ENCODE measurements at places on chromosomes 7 and 10.

GRCh38 chr7:1856888-1857441 lies 186.9 kb downstream of the ELFN1 start:
- DNase-seq = no peak

DNA sequence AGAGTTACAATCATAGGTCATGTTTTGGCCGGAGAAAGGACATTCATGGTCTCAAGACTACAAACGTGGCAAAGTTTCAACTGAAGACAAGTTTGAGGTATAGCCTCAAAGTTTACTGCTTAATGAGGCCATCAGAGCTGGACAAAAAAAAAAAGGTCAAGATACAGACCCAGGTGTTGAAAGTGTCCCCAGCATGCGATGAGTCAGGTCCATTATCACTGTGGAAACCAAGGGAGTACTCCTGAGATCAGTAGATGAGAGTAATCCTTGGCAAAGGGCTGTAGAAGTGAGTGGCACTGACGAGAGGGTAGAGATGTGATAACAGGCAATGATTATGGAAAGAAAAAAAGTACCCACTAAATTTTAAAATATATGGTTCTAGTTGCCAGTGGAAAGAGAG lies 80.1 kb upstream of the LRRN3 start:
- no peak for DNase-seq

DNA sequence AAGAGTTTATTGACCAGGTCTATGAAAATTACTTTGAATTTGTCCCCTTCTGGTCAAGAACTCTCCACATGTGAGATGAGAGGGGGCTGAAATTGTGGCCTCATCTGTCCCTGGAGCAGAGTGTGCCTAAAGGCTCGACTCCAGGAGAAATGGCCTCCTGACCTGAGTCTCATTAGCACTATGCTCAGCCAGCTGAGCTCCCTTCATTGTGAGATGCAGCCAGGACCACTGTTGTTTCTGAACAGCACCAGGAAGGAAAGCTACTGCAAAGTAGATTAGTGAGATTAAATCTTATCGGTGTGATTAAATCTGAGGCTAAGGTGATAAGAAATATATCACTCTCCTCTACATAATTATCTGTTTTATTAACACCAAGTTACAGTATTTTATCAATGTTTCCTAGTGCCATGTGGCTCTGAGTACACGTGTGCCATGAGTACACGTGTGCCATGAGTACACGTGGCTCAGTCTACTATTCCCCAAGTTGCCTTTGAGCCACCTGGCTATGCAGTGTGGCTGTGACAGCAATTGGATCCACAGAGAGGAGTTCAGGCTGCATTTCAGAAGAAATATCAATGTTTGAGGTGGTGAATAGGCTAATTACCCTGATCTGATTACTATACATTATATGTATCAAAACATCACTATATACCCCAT lies 126.9 kb downstream of the IPMK start:
- no peak for DNase-seq

GRCh38 chr10:94069884-94070283 lies 76.2 kb downstream of the PLCE1 start:
- no peak for DNase-seq

- DNase-seq = no peak
These were observed 10.3 kb upstream of the WIPI2 start for GRCh38 chr7:5179756-5180155.

DNA sequence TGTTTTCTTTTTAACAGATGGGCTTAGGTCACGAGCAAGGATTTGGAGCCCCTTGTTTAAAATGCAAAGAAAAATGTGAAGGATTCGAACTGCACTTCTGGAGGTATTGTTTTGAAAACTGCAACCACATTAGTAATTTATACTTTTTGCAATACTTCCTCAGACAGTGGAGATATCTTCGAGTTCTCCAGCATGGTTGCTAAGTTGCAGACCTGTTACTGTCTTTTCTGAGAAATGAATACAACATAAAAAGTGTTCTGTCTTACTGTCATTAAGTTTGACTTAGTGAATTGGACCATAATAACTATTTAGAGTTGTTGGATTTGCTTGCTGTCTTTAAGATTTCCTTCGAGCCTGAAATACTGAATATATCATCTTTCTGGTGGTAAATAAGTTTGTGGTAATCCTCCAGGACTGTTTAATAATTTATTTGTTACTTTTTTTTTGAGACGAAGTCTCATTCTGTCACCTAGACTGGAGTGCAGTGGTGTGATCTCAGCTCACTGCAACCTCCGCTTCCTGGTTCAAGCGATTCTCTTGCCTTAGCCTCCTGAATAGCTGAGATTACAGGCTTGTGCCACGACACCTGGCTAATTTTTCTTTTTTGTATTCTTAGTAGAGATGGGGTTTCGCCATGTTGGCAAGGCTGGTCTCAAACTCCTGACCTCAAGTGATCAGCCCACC lies 24.3 kb downstream of the TES start:
- DNase-seq = no peak

GRCh38 chr7:143288836-143289235 lies 685 bp downstream of the CASP2 start:
- no peak for DNase-seq

DNA sequence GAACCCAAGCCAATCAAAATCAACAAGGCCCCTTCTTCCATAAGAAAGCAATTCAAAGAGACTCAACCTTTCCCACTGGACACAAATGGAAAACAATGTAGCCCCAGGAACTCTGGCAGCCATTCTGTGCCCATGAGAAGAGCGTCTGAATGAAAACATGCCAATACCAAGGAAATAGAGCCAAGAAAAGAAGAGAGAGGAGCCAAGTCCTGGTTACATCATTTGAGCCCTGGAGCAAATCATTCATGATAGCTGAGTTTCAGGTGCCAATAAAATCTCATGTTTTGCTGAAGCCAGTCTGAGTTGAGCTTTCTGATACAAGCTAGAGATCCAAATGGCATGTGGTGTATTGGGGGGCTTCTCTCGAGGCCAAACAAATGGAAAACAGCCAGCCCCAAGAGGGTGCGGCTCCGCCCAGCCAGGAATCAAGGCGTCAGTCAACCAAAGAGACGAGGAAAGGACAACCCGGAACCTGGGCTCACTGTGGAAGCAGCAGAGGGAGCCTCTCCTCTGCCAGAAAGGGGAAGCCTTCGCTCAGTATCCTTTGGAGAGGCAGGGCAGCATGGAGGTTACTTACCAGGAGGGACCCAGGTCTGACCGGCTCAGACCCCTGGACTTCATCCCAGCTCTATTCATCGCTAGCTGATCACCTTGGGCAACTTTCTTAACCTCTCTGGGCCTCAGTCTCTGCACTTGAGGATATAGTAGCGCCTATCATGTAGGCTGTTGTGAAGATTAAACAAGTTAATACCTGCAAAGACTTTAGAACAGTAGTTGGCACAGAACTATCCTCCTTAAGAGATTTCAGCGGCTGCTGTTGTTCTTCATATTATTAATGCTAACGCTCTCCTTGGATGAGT lies 61.8 kb downstream of the OAT start:
- DNase-seq = no peak

- DNase-seq = no peak
These were observed 63.2 kb upstream of the TMEM168 start for GRCh38 chr7:112853422-112853821.

- no peak for DNase-seq
These were observed 46.2 kb upstream of the PDE1C start for GRCh38 chr7:32116436-32116835.

GRCh38 chr10:14240253-14241189 lies 90.2 kb downstream of the FRMD4A start:
- no peak for DNase-seq

DNA sequence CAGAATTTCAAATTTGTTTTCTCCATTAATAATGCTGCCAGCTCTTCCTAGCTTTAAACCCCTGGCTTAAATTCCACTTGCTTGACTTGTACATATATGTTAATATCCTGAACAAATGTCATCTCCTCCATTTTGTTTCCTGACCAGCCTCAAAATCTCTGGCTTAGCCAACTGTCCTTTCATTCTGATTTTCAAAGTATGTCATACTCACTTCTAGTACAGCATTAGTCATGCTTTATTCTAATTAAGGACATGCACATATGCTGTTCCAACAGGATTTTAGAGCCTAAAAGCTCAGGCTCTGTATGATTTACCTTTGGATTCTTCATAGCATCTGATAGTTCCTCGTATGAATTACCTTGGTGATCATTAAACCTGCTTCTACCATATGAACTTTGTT lies 158.3 kb downstream of the ZNF438 start:
- DNase-seq = no peak

GRCh38 chr10:4034907-4035598 lies 250.0 kb upstream of the KLF6 start:
- DNase-seq = peak; percentile 17

- no peak for DNase-seq
These were observed 6.2 kb upstream of the MYL7 start for GRCh38 chr7:44147026-44147991.

GRCh38 chr7:158657189-158657746 lies 47.3 kb downstream of the NCAPG2 start:
- no peak for DNase-seq

GRCh38 chr7:132998763-132999162 lies 83.1 kb downstream of the CHCHD3 start:
- DNase-seq = no peak

GRCh38 chr10:47178537-47179290 lies 121.3 kb upstream of the GDF10 start:
- DNase-seq = no peak

DNA sequence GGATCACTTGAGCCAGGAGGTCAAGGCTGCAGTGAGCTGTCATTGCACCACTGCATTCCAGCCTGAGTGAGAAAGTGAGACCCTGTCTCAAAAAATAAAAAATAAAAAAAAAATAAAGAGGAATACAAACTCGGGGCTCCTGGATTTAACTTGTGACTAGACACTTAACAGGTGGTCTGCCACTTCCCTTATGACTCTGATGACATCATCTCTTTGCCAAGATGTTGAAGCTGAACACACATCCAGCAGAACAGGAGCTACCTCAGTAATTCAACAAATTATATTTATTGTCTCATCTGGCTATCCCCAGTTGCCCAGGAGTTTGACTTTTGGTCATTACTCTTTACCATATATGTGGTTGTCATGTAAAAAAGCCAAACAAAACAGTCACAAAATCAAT lies 35.3 kb downstream of the NEUROD6 start:
- no peak for DNase-seq

DNA sequence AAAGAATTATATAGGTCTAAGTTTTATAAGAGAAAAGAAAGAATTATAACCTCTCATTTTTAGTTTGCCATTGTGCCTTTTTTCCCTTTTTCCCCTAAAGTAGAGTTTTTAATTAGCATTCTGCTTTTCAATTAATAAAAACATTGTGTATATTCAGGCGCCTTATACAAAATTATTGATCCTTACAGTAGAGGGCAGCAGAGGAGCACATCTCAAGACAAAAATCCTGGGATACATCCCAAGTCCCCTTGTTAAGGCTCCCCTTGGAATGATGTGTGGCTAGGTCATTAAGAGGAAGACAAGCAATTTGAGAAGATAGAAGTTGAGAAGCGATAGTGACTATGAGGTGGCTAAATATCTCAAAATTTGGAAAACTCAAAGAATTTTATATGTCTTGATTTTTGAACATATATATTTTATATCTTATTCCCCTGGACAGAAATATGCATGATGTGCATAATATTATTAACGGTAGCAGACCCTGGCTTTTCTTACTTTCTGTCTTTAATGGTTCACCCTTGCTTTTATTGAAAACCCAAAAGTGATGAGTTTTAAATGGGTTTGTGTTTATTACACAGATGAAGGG lies 19.1 kb upstream of the TPK1 start:
- no peak for DNase-seq

- DNase-seq = no peak
These were observed 18.4 kb downstream of the EEPD1 start for GRCh38 chr7:36171503-36171902.

DNA sequence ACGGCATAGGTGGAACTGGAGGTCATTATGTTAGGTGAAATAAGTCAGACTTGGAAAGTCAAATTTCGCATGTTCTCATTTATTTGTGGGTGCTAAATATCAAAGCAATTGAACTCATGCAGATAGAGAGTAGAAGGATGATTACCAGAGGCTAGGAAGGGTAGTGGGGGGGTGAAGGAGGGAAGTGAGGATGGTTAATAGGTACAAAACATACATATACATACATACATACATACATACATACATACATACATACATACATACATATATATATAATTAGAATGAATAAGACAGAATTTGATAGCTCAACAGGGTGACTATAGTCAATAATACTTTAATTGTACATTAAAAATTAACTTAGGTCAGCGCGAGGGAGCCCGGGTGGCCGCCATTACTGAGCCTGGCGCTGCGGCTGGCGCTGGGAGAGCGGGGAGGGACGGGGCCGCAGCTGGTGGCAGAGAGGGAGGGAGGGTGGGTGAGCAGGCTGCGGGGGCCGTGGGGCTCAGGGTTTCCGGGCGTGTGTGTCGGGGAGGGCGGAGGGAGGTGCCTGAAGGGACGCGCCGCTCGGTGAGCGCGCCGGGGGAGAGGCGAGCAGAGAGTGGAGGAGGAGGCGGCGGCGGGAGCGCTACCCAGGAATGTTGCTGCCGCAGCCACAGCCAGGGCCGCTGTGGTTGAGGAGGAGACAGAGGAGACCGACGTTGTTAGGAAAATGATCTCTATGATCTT lies 85.8 kb upstream of the EGFR start:
- DNase-seq = no peak

DNA sequence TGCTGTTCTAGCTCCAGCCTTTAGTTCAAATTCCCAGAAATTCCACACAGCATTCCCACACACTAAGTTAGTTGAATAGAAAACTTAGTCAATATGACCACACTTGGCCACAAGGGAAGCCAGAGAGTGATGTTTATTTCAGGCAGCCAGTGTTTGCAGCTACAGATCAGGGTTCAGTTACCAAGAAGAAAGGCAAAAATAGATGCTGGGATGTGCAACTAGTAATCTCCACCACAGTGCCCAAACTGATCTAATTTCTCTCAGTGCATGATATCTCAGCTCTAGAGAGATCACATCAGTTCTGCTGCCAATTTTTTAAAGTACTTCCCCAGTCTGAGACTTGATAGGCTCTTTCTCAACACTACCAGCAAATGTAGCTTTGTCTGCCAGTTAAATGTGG lies 17.6 kb downstream of the SLF2 start:
- no peak for DNase-seq

DNA sequence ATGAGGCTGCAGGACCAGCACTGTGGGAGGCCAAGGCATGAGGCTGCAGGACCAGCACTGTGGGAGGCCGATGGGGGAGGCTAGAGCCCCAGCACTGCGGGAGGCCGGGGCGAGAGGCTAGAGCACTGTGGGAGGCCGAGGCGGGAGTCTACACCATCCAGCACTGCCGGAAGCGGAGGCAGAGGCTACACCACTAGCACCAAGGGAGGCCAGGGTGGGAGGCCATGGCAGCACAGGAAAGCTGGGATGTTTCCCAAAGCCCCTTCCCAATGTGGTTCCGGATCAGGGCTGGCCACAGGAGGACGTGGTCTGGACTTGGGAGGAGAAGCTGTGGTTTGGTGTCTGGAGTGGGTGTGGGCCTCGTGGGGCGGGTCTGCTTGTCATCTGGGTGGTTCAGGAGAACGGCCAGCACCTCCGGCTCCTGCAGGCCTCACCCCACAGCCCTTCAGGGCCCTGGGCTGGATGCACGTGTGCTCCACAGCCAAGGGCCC lies 43.6 kb downstream of the PDGFA start:
- no peak for DNase-seq

- DNase-seq = no peak
These were observed 513.9 kb upstream of the GALNT17 start for GRCh38 chr7:70618020-70618551.

All from stimulated activated CD4-positive, alpha-beta T cell treated with anti-CD3 and anti-CD28 coated beads, TNF-alpha, amount 100 ng/mL, for 48 hours (primary cell).